NCI-H524 treated with DMSO at 0.1 percent for 48 hours (cell line): ENCODE measurements at places on chromosomes 16 and 17.

- DNase-seq = no peak
Observed at GRCh38 chr16:57661936-57662906, 5.9 kb upstream of the ADGRG3 start.

DNA sequence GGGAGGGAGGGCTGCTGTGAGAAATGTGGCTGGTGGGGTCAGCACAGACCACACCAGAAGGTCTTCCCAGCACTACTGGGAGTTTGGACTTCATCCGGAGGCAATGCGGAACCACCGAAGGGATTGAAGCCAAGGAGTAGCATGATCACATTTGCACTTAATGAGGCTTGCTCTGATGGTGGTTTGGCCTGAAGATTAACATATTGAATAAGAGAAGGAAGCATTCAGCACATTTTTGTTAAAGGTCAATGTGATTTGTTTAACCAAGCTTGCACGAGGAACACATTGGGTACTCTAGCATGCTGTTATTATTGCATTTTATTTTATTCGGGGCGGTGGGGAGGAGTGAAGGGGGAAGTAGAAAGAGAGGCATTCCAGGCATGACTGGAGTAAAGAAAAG is 378.6 kb downstream of the UTP18 start:
- DNase-seq = no peak

DNA sequence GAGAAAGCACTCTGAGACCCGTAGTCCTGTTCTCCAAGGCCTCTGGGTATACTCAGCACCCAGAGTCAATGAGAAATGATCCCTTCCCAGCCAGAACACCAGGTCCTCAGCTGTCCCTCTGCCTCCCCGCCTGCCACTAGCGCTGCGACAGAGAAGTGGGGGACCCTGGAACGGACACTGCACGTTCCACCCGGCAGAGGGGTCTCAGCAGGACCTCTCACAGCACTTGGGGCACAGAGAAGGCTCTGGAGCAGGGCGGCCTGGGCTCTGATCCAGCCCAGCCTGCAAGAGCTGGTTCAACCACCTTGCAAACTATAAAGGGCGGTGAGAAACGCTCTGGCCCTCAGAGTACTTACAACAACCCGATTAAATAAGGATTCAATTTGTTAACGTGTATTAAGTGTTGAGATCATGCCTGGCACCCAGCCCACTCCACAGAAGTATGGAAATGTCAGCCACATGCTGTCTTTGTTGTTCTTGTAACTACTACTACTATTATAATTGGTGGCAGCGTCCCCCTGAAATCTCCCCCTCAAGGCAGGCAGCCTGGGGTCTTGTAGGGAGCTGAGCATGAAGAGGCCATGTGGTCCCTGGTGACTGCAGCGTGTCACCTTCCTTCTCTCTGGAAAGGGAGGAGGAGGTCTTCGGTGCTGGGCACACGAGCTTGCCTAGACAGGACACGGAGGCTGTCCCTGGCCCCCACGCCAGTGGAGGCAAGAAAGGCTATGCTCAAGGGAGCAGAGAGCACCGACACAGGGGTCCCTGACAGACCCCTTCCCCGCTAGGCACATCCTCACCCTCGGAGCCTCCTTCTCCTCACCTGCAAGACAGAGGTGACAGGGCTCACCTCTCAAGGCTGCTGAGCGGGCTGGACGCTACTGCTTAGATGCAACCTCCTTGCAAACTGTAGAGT is 2.4 kb downstream of the OSGIN1 start:
- no peak for DNase-seq

- DNase-seq = no peak
Observed at GRCh38 chr16:57709663-57710062, 15.1 kb downstream of the DRC7 start.

DNA sequence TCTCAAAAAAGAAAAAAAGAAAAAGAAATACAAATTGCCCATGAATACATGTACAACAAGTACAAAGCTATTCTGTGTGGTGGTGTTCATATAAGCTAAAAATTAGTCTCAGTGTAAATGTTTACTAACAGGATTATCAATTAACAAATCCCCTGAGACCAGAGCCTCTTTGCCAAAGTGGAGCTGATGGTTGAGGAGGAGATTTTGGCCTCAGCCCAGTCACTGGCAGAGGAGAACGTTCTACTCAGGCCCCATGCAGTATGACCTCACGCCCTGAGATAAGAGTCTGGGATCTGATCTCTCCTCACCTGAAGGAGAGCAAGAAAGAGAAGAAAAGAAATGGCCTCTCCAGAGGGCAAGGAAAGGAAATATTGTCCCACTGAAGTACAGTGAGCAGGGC is 35.5 kb upstream of the NOL11 start:
- no peak for DNase-seq

DNA sequence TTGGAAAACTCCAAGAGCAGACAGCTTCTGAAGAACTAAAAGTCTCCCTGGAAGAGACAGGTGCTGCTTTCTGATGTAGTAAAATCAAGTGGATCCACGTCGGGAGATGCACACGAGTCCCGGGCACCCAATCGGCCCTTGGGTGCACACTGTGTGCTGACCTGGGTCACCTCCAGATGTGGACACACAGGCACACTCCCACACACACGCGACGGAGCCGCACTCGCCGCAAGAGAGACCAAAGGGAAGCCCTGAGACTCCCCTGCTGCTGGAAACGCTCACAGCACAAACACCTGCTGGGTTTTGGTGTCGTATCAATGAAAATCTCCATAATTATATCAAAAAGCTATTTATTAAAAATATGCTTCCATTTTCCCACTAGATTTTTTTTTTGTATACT is 94.2 kb downstream of the ANKRD11 start:
- no peak for DNase-seq

- no peak for DNase-seq
Observed at GRCh38 chr17:17545031-17545820, 46.3 kb downstream of the PEMT start.

GRCh38 chr16:4377573-4378154 is 6.0 kb downstream of the VASN start:
- no peak for DNase-seq

GRCh38 chr17:75637143-75637538 is 3.9 kb downstream of the SMIM5 start:
- no peak for DNase-seq

GRCh38 chr16:50441486-50442157 is 72.8 kb upstream of the BRD7 start:
- no peak for DNase-seq

DNA sequence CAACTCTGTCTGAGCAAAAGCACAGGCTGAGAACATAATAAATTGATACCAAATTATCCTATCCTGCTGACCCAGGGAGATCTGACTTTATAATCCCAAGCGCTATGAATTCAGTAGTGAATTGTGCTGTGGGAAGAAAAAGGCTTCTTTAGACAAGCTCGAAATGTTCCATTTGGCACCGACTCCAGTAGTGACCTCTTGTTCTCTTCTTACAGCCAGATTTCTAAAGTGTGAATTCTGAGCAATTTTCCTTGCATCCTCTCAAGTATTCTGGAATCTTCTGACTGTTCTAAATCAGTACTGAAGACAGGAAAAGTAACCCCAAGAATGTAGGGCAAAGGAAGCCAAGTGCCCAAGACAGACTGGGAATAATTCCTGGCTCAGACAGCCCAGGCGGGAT is 58.2 kb downstream of the CDYL2 start:
- no peak for DNase-seq

DNA sequence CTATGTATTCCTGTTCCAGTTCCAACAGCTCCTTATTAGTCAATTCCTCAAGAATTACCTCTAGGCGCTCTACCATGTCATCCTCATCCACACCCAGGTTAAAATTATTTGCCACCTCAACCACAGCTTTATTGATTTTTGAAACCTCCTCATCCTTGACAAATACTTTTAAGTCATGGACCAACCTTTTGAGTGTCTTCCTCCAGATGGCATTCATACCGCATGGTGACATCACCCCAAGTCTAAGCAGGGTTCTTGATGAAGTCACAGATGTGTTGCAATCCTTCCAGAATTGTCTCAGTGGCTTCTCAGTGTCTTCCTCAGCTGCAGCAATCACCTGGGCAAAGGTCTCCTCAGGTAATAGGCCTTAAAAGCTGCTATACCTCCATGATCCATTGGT is 40.1 kb downstream of the BCL7C start:
- DNase-seq = no peak

DNA sequence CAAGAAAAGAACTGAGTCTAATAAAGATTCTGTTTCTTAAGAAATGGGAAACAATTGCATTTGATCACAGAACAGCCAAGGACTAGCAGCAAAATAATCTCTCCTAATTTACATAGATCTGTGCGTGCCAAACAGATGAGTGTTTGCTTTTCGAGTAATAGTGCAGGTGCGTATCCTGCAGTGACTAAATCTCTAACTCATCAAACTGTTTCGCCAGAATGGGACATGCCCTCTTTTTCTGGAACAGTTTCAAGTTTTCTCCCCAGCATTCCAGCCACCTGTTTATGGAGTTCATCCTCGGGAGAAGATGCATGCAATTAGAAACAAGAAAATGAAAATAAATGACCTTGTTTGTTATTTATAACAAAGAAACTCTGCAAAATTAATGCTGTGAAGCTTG is 5.7 kb upstream of the TOX3 start:
- DNase-seq = no peak

GRCh38 chr17:79836510-79836971 is 2.7 kb downstream of the CBX4 start:
- DNase-seq = no peak

DNA sequence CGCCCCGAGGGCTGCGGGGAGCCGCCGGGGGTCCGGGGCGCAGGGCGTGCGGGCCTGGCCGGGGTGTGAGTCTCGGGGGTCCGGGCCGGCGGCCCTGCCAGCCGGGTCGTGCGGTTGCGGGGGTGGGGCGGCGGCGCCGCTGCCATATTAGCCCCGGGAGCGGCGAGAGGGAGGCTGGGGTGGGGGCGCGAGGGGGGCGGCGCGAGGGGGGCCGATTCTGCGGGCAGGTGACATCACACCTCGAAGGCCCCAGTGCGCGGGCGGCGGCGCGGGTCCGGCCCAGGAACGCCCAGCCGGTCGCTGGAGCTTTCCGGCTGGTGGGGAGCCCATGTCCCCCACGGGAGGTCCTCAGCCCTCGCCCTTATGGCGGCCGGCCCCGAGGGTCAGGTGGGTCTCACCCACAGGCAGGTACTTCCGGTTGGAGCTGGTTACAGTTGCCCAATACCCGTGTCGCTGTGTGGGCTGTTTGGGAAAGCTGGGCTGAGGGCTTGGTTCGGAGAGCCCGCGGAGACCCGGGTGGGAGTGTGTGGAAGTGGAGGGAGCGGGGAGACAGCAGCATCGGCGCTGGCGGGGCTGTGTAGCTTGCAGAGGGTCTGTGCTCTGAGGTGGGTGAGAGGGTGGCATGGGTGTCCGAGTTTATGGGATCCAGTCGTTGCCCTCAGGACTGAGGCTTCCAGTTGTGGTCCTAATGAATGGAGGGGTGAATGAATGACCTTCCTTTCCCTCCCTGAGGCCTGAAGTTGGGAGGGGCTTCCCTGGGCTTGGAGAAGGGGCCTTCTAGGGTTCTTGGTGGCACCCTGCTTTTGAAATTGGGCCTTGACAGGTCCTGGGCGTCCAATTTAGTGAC is 804 bp downstream of the ATP6V0C start:
- no peak for DNase-seq

DNA sequence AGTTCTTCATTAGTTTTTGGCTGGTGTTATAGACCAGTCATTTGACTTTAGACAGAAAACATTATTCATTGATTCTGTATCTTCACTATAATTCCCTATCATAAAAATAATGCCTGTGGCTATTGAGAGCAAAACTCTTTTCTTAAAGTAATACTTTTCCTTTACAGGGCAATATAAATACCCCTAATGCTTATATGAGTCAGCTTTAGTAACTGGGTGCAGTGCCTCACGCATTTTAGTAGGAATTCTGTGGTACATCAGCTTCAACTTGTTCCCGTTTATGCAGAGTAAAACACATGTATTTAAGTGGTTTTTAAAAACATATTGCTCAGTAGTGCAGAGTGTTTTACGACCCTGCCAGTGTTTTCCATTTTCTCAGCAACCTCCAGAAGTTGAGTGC is 68.1 kb downstream of the SEC14L1 start:
- DNase-seq = no peak

DNA sequence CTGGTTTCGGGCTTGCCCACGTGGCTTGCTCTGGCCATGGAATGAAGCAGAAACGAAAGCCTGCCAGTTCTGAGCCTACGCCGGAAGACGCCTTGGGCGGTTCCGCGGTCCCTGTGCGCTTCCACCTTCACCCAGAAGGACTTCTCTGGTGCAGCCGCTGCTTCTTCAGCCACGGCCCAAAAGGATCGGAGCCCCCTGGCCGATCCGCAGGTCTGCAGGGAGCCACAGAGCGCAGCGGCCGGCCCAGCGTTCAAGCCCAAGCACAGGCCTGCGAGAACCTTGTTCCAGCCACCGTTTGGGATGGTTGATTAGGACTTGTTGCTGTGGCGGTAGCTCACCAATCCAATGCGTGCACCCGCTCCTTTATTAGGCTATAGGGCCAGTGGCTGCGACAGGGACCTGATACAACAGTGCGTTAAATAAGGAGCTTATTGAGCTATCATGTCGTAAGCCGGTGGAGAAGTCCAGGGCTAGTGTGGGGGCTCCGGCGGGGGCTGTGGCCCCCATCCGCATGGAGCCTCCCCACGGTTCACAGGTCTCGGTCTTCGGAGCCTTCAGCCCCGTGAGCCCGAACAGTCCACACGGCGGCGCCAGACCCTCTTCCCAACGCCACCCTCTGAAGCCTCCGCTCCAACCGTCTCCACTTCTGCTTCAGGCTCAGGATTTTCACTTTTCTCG is 10.2 kb upstream of the MPP2 start:
- DNase-seq = peak; percentile 11

DNA sequence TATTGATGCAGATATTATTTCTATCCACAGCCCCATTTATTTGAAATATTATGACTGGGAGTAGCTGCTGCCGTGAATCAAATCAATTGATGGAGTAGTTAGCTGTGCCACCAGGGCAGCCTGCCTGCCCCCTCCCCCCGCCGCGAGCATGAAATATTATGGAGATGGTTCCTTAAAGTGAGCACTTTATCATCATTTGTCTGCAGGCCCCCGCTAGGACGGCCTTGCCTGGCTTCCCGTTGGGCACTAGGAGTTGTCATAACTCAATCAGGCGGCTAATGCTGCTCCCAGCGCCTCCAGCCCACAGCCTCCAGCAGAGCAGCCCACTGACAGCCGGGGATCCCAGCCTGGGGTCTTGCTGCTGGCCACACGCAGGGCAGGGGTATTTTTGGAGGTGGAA is 173.9 kb downstream of the SALL1 start:
- no peak for DNase-seq

DNA sequence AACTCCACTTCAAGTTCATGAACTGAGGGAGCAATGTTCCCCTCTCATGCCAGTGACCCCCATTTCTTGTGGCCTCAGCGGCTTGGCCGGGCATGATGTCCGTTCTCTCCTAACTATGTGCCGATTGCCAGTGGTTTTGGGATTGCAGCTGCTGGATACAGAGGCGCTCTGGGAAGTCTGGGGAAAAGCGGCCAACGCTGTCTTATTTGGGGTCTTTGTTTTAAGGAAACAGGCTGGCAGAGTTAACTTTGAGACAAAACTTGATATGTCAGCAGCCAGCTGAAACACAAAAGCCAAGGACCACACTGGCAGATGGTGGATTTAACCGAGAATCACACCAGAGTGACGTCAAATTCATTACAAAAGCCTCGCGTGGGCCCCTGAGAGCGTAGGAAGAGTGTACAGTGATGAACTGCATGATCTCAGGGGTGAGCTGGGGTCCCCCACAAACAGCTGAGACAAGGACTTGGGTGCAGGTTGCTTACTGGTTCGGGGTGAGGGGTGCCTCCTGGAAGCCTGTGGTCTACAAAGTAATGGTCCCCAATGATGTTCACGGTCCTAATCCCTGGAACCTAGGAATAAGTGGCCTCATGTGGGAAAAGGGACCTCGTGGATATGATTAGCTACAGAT is 180.4 kb downstream of the IRF8 start:
- no peak for DNase-seq
